Fibroblast of skin of right quadriceps (primary cell): ENCODE measurements at places on chromosomes 5 and 9.
A peak's percentile ranks its signal among the peaks of the same experiment; 100 is the strongest.

DNA sequence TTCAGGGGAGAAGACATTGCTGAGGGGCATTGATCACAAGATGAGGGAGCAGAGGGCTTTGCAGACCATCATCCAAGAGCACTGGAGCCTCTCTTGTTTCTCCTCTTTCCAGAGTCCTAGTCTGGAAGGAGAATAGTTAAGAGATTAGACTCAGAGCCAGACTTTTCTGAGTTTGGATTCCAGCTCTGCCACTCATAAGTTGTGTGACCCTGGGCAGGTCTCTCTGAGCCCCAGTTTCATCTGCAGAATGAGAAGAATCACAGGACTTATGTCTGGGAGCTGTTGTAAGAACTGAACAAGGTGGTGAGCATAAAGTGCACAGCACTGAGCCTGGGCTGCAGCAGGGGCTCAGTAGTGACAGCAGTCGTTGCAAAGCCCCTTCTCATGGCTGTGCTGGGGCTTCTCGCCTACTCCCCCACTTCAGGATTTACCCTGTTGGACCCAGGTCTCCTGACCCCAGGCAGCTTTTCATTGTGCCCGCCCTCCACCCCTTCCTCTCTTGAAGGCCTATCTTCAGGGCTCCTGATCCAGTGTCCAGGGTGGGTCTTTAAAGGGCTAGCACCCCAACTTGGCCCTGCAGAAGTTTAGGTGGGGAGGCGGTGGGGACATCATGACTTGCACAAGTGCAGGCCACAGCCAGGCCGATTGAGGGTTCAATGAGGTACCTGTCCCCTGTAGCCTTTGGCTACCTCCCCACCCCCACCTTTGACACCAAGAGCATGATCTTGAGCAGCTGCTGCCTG, 1.5 kb downstream of the SYNPO start:
- no peak for DNase-seq

DNA sequence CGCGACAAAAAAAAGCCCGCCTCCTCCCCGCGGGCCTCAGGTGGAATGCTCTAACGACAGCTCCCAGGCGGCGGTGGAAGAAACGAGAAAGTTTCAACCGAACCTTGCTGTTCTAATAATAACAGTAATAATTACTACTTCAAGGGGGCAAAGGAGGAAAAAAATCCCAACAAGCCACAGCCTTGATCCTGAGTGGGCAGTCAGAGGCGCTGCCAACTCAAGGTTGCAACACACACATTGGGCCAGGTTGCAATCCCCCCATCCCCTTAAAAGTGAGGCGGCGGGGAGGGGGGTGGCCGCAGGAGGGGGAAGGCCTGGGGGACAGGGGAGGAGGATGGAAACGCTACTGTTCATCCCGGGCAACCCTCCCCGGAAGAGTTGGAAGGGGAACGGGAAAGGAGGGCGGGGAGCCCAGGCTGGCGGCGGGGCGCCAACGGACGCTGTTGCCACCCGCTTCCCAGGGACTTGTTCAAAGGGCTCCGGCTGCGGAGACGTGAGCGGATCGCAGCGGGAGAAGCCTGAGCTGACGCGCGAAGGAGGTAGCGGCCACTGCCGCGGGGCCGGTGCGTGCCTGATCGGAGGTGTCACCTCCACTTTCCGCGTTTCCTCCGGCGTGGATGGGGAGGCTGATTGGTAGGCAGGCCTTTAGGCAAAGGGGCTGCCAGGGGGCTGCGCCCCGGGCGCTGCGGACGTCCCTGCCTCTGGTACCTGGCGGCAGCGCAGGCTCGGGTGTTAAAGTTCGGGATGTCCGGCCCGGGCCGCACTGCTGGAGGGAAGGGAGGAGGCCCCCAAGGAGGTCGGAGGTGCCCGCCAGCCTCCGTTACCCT, 647 bp downstream of the SMARCA2 start:
- peak; percentile 31 for DNase-seq

DNA sequence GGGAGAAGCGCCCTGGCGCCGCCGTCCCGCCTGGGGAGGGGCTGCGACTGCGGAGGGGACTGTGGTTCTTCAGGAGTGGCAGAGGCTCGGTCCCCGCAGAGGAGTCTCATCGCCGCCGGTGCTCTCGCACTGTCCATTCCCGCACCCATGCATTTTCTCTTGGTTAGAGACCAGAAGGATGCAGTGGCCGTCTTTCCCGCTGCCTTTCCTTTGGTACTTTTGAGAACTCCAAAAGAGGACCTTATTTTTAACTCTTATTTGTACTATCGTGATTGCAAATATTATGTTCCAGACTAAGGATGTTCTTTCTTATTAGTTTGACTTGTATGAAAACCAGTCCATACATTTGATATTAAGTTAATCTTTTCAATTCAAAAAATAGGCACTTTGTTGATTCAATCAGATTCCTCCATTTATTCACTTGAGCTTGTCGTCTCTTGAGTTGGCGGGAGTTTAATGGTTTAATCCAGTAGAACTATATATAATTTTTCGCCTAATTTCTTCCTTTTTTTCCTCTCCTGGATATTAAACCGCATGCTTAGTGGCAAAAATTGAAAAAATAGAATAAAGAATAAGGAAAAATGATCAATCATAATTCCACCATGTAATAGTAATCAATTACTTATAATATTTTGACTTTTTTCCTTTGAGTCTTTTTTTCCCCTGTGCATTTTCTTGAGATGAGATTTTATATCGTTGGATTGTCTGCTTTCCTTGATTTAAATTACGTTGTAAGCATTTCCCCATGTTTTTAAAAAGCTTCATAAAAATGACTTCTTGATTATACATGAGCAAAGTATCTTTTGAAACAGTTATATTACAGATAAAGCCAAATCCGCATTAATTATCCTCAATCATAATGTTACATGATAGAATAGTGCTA, 861 bp downstream of the ZFYVE16 start:
- DNase-seq, result peak; percentile 62

GRCh38 chr9:131125038-131125287, 423 bp upstream of the NUP214 start:
- DNase-seq, result no peak

DNA sequence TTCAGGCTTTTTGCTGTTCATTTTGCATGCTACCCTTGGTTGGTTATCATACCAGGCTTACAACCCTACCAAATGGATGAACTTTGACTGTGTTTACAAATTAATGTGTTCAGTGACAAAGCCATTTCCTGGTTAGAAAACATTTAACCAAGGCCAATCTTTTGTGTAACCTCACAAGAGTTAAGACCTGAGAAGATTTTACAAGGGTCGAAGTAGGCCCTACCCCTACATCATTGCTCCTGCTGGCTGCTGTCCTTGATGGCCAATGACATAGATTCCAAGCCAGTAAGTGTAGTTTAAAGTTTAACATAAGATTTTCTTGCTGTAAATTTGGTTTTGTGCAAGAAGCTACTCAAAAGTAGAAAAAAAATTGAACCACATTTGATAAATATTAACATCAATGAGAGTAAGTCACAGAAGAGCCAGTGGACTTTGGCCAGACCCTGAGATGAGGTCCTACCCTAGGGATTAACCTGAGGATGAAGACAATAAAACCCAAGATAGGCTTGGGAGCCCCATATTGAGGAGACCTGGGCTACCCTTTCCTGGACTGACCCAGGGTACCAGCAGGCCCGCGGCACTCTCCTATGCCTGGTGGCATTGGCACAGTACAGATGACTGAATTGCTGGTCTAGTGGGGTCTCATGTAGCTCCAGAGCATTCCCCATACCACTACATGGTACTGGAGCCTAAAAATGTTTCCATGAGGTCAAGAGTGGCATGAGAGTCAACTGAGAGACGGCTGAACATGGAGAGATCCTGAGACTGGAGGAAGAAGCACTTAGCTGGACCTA, 8.3 kb downstream of the C1QTNF3 start:
- no peak for DNase-seq
